ENCODE measurements at places on chromosomes 12 and 14.
A peak's percentile ranks its signal among the peaks of the same experiment; 100 is the strongest.

GRCh38 chr12:4439736-4440135 is 5.9 kb downstream of the FGF6 start:
- no peak for DNase-seq

- DNase-seq: no peak
Measured at GRCh38 chr14:103480595-103480994, 42.0 kb downstream of the CKB start.

GRCh38 chr12:27614866-27615265 is 81.4 kb upstream of the REP15 start:
- DNase-seq: no peak

GRCh38 chr12:56872366-56872765 is 61.8 kb downstream of the SDR9C7 start:
- no peak for DNase-seq

GRCh38 chr12:56338308-56339157 is at the start of gene IL23A:
IL23A (plus strand) TSS chr12:56338884; CDS start chr12:56339045, 161 bp downstream.
- peak; percentile 79 for DNase-seq

- DNase-seq: no peak
Measured at GRCh38 chr12:92288561-92288960, 142.9 kb upstream of the BTG1 start.

- no peak for DNase-seq
Measured at GRCh38 chr14:104940526-104941150, 16.0 kb downstream of the PLD4 start.

DNA sequence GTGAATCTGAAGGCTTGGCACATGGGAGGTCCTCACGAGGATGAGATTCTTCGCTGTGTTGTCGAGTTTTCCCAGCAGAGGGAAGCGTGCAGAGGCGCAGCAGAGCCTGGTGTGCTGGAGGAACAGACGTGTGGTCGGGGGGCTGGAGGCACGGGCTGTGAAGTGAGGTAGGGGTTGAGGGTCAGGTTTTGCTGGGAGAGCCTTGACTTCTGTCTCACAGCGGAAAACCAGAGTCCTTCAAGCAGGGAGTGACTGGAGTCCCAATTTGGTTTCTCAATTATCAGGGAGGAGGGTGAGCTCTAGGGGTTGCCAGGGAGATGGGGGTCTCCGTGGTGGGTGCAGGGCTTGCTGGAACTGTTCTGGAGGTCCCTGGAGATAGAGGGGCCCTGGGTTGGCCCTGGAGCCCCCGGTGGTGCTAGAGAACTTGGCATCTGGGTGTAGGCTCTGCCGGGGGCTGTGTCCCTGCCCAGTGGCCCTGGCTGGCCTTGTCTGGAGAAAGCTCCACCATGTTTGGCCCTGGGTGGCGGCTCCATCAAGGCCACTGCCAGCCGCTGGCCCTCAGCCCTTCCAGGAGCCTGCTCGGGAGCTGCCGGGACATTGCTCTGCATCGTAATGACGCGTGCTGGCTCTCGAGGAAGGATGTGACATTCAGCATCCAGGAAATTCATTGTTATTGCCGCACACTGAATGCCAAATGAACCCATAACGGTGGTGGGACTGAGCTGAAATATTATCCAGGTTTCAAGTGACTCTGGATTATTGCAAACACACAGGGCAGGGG is 215.7 kb downstream of the KIF26A start:
- DNase-seq: peak; percentile 88

DNA sequence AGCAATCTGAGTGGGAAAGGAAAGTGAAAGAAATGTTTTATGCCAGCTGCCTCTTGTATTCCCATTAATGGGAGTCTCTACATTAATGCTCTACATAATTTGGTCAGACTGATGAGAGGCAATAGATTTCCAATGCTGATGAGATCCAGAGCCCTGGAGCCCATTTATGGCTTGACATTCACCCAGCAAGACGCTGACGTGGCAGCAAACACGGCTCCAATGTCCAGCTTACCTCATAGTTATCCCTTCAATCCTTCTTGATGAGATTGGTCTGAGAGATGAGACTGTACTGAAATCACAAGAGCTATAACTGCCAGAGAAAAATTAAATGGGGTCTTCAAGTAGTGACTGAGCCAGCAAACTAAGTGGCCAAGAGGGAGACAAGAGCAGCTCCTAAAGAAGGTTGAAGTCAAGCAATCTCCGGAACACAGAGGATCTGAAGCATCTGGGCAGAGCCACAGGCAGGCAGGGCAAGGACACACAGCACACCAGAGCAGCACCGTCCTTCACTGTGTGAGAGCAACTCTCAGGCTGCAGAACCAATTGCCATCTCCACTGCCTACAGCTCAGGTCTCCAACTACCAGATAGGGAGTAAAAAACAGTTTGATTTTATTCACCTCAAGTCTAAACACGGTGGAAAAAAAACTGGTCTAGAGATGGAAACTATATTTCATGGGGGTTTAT is 7.3 kb upstream of the MYO1A start:
- DNase-seq: no peak

- DNase-seq: no peak
Measured at GRCh38 chr14:77353469-77354141, 23.3 kb downstream of the TMED8 start.

DNA sequence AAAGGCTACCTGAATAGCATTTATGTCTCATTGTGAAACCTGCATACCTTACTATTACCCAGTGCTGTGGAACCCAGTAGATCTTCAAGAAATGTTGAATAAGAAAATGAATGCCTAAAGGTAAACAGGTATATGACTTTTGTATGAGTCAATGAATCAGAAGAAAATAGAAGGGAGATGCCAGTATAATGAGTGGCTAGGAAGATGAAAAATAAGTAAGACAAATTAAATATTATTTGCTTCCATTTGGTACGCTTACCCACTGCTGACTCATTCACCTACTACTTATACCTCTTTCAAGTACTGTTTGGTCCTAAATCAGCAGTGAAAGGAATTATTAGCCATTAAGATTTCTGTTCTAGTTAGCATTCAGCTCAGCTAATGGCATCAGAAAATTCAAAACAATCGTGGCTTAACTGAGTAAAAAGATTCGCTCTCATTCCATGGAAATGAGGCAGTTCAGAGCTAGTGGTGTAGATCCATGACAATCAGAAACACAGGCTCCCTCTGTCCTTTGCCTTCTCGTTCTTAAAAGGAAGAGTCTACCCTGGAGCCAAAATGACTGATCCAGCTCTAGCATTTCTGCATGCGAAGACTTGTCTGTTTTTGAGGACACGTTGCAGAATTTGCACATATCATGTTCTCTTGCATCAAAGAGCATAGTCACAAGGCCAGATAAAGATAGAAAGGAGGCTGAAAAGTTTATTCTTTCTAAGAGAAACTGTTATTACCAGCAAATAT is 705.8 kb upstream of the USP15 start:
- DNase-seq: no peak

- no peak for DNase-seq
Measured at GRCh38 chr12:77167801-77168200, 102.4 kb upstream of the E2F7 start.

- DNase-seq: no peak
Measured at GRCh38 chr12:93892423-93893268, 215.5 kb downstream of the CRADD start.

DNA sequence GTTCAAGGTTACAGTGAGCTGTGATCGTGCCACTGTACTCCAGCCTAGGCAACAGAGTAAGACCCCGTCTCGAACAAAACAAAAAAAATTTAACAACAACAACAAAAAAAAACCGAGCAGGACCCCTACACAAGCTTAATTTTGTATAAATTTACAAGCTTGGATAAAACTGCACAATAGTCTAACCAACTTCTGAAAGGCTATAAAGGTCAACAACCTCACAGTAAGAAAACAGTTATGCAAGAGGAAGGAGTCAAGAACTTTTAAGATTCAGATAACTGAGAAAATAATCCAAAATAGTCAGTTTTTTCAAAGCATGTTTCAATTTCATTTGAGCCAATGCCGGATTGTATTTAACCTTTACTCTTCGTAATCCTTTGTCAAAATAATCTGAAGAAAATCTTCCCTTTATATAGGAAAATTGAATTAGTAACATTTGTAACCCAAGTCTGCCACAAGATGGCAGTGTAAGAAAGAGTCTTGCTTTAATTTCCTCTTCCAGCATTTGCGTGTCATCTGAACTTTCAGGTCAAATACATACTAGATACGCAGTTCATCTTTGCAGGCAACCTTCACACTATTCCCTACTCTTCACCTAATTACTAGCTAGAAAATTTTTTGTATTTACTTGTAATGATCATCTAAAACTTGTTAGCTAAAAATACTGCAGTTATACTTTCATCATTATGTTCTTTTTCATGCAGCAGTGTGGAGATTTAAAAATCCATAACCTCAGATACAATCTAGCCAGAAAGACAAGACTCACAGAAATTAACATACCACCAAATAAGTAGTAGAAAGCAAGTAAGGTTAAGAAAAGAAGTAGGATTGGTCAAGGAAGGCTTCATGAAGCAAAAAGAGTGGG is 5.8 kb downstream of the CCNB1IP1 start:
- DNase-seq: no peak

DNA sequence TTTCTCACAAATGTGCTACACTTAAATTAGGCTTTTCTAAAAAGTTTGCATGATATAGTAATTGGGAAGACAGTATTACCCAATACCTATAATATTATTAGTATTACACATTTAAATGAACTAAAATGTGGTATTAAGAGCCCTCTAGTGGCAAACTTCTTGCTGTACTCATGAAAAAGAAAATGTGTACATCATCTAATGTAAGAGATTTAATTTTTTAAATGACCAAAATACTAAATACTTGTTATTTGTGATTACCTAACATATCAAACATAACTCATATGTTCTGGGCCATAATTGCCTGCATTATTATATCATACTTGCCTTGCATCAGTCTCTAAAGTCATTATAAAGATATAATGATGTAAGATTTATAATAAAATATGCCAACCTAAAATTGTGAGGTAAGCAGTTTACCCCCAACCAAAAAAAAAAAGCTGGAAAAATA is 64.2 kb downstream of the DNAI7 start:
- no peak for DNase-seq

GRCh38 chr12:76554405-76555230 is 5.0 kb downstream of the OSBPL8 start:
- no peak for DNase-seq

- DNase-seq: no peak
Measured at GRCh38 chr14:44979740-44980356, 17.9 kb downstream of the TOGARAM1 start.

DNA sequence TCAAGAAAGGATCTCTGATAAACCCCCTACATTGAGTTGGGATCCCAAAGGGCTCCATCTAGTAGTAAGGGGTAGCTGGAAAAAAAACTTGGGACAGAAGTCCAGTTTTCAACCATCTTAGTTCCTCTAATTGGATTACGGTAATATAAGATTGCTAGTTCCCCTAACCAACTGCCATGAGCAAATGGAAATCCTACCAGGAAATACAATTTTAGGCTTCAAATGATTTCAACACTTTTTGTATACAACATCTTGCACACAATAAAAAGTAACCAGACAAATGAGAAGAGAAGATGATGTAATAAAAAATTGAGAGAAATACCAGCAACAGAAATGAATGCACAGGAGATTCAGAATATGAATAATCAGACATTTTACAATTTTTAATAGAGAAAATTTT is 73.0 kb downstream of the TSHR start:
- DNase-seq: no peak

DNA sequence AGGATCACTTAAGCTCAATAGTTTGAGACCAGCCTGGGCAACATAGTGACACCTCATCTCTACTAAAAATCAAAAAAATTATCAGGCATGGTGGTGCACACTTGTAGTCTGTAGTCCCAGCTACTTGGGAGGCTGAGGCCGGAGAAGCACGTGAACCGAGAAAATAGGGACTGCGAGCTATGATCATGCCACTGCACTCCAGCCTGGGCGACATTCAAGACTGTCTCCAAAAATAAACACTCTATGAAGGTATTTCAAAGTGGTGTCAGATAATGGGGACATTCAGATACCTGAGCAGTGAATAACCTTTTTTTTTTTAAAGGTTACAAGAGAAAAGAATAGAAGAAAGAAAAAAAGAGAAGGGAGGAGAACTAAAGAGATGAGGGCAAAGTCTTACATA is 98.1 kb downstream of the MED13L start:
- no peak for DNase-seq

- no peak for DNase-seq
Measured at GRCh38 chr12:52603314-52603713, 2.1 kb upstream of the KRT72 start.

GRCh38 chr14:95770777-95771176 is 56.9 kb upstream of the TCL1A start:
- DNase-seq: no peak

DNA sequence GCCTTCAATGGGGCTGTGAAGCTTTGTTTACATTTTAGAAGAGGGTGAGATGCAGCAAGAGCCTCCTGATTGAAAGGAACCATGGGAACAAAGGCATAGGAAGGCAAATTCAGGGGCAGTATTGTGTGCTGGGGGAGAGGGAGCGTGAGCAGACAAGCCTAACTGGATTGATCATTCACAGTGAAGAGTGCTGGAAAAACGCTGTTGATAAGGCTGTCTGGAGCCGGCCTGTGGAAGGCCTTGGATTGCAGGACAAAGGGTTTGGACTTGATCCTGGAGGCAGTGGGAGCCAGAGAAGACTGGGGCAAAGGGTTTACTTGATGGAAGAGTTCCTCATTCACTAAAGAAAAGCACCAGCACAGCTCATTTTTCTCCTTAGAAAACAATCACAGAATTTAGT is 160.5 kb downstream of the PAH start:
- no peak for DNase-seq

DNA sequence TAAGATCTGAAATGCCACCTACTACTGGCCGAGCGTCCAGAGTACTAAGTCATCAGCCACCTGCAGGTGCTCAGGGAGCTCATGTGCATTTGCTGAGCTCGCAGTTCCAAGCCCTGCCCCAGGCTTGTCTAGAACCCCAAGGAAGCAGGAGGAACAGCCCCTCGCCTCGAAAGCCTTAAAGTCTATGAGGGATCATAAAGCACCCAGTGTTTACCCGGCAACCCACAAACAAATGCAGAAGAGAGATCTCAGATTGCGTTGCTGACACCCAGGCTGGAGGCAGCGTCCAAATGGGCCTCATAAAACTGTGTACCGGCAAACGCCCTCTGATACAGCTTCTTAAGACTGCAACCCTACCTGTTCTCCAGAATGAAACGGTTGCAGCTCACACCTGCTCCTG is 6.8 kb downstream of the KDM2B start:
- DNase-seq: no peak

GRCh38 chr14:21668377-21668776 is 5.2 kb downstream of the OR4E1 start:
- no peak for DNase-seq

DNA sequence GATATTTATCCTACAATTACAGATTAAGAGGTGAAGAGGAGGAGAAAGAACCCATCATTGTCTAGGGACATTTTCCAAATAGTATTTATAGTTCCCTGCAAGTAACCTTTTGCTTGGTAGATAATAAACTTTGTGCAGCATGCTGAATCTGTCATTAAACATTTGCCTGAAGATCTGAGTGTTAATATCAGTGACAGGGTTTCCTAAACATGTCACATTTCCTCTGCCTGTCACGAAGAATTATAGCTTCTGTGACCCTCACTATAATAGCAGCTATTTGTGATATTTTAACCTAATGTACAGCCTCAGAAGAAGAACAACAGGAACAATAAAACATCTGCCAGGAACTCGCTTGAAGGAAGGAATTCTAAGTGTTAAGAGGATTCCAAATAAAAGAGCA is 350.3 kb downstream of the GXYLT1 start:
- no peak for DNase-seq

Measured in spleen (tissue), 13 donors.